CD4-positive, alpha-beta T cell treated with Interleukin-6 for 4 hours (primary cell): ENCODE measurements at places on chromosomes 5 and 9.
A peak's percentile ranks its signal among the peaks of the same experiment; 100 is the strongest.

DNA sequence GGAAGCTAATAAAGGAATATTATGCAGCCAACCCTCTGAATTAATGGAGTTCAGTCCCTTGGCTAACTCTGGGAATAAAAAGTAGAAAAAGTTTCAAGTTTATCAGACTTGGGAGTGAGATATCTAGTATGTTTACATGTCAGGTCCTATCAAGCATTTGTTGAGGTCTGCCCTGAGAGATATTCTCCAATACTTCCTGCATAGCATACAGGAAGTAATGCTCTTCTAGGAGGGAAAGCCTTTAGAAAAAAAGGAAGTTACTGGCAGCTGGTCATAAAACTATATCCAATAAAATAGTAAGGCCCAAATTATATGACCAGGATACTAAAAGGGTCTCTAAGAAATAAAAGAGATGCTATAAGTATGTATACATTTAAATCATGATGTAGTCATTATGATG lies 594.1 kb upstream of the FTMT start:
- no peak for DNase-seq

GRCh38 chr5:153891394-153891793 lies 147.3 kb downstream of the FAM114A2 start:
- DNase-seq, result no peak

- no peak for DNase-seq
Measured at GRCh38 chr9:109520475-109521132, 22.5 kb upstream of the PTPN3 start.

DNA sequence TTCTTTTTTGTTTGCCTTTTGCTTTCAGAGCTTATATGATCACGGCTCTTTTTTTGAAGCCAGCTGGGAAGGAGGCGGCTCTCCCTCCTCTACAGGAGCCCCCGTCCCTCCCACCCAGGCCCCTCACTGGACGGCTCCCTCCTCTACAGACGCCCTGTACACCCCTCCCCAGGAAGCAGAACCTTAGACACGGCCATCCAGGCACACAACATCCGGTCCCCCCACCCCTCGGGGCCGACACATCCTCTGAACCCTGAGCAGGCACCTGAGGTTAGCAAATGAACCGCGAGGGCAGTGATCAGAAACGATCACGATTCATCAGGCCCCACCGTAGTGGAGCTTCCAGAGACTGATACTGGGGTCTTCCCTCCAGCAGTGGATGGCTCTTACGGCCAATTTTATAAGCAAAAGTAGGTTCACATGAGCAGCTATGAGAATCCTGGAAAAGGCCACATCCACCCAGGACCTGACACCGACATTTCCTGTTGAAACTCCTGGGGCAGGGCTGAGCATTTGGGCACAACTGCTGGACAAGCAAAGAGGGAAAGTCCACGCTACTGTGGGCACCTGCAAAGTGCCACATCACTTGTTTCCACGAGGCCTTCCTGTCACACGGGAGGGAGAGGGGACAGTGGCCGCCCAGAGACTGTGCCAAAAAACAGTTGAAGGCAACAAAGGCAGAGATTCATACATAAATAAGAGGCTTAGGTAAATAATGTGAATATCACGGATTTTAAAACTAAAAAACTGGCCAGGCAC lies 78.9 kb downstream of the SEMA4D start:
- DNase-seq, result peak; percentile 85

DNA sequence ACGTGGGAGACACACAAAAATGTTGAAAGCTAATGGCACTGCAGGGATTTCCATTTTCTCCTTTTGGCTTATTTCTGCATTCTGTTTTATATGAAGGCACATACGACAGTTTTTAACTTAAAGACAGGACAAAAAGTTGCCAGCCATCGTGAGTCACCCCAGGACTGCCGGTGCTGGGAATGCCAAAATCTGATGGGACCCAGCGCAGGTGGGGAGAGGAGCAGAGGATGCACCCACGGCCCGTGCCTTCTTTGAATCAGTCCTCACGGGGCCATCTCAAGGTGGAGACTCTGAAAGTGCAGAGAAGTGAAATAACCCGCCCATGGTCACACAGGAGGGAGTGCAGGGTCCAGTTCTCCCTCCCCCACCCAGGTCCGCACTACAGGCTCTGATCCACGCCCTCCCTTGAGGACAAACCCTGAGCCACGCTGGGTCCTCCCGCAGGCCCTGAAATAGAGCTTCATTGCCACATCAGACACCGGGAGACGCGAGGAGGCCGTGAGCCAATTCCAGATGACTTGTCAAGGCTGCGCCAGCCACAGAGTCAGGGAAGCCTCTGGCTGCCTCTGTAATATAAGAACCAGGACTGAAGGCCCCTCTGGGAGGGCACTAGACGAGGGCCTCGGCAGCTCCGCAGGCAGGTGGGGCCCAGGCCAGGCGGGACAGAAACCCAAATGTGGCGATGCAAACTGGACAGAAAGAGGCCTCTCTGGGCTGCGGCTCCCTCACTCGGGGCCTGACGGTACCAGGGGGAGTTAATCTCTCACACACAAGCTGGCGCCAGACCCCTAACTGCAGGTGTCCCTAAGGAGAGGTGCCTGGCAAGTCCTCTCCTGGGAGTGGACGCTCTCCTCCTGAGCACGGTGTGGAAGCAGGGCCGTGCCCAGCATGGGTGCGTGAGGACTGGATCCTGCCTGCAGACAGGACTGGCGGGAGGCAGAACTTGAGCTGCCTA lies 22.9 kb downstream of the ADAMTS2 start:
- DNase-seq, result no peak

- no peak for DNase-seq
Measured at GRCh38 chr5:39640552-39640951, 215.8 kb upstream of the DAB2 start.

DNA sequence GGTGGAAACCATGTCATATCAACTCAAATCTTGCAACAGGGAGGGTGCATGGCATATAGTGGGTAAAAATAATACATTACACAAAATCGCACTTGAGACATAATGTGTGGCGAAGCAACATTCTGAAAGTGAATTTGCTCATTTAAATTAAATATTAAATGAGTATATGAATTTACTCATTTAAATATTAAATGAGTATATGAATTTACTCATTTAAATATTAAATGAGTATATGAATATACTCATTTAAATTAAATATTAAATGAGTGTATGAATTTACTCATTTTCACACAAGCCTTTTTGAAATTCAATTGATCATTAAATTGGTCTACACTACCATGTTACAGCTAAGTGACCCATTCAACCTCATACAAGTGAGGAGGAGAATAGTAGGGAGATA lies 10.5 kb downstream of the MAST4 start:
- no peak for DNase-seq

- DNase-seq, result no peak
Measured at GRCh38 chr5:179331591-179332375, 13.5 kb downstream of the ADAMTS2 start.

DNA sequence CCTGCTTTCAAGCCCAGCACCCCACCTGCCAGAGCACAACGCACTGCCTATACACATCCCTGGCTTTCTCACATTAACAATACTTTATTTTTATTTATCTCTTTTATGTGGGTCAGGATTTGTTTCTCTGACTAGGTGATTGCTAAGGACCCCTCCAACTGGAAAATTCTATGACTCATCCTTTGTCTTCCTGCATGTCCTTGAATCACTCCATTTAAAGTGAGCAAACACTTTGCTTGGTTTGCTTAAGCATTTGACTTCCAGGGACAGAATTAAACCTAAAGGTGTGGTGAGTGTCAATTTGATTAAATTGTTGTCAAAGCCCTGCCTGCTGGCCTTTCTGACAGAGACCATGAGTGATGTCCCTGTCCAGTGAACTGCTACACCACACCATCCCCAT lies 536.5 kb upstream of the BRINP1 start:
- no peak for DNase-seq

- DNase-seq, result no peak
Measured at GRCh38 chr5:150077996-150078801, 8.2 kb downstream of the CSF1R start.

DNA sequence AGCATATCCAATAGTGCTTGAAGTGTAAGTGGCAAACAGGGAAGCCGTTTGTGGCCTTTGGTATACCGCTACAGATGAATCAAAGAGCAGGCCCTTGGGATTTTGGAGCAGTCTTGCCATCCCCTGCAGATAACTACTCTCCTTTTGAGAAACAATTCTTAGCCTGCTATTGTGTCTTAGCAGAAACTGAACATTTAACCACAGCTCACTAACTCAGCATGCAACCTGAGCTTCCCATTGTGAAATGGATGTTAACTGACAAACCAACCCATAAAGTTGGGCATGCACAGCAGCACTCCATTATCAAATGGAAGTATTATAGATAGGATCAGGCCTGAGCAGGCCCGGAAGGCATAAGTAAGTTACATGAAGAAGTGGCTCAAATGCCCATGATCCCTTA lies 315.3 kb upstream of the PTGER4 start:
- DNase-seq, result no peak

- no peak for DNase-seq
Measured at GRCh38 chr5:36173426-36173825, 21.5 kb downstream of the SKP2 start.

- DNase-seq, result no peak
Measured at GRCh38 chr9:98049288-98050072, 7.1 kb upstream of the NANS start.

GRCh38 chr9:135581636-135582426 lies 20.3 kb downstream of the PAEP start:
- no peak for DNase-seq

- no peak for DNase-seq
Measured at GRCh38 chr9:122016309-122016708, 76.8 kb downstream of the TTLL11 start.

GRCh38 chr5:84265130-84265529 lies 119.5 kb downstream of the EDIL3 start:
- no peak for DNase-seq
